Activated CD8-positive, alpha-beta T cell treated with anti-CD3 and anti-CD28 coated beads, Interleukin-2, amount 10 ng/mL, durations not matched to agents 7 days and 5 days (primary cell): ENCODE measurements at places on chromosomes 6 and 20. TPM values are rescaled to one million over a fixed set of nuclear protein-coding genes. Genes with fewer than 3 reads are reported as not detected.
A peak's percentile ranks its signal among the peaks of the same experiment; 100 is the strongest.

- no peak overlapping the region for H3K27ac ChIP-seq
- DNase-seq = peak; percentile 80
- peaks cover 32% of the 10 kb centered on the region for H3K36me3 ChIP-seq
- H3K4me3 ChIP-seq = no peak overlapping the region
Measured at GRCh38 chr20:50588034-50588736, 78.0 kb downstream of the PTPN1 start.

GRCh38 chr20:58024241-58024721 is 204.2 kb downstream of the ANKRD60 start:
- H3K4me1 ChIP-seq = no peaks in the 10 kb centered on the region
- no peak overlapping the region for H3K4me3 ChIP-seq
- H3K27ac ChIP-seq = no peak overlapping the region

Gene TRIM31
- not detected for total RNA-seq

Gene EDEM2
- total RNA-seq = 19.6 TPM

DNA sequence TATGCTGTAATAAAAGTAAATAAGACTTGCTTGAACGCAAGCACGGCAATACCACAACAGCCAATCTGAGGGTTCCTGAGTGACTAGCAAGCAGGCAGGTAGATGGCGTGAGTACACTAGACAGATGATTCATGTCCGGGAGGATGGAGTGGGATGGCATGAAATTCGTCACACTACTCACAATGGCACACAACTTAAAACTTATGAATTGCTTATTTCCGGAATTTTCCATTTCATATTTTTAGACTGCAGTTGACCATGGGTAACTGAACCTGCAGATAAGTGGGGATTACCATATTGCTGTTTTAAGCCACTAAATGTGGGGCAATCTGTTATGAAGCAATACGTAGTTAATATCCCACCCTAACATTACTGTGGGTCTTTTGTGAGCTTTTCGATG is 93.6 kb upstream of the NFATC2 start:
- peaks cover 7% of the 10 kb centered on the region for H3K4me1 ChIP-seq
- no peaks in the 10 kb centered on the region for H3K36me3 ChIP-seq
- H3K27ac ChIP-seq = no peak overlapping the region
- peaks cover 13% of the 10 kb centered on the region for H3K27me3 ChIP-seq

Gene GPANK1
- 34.7 TPM for total RNA-seq

- DNase-seq = peak; percentile 74
- no peaks in the 10 kb centered on the region for H3K36me3 ChIP-seq
- H3K4me3 ChIP-seq = no peak overlapping the region
- H3K27ac ChIP-seq = no peak overlapping the region
Measured at GRCh38 chr6:157667211-157668008, 155.6 kb upstream of the SNX9 start.

GRCh38 chr6:2129182-2129621 is 116.2 kb downstream of the GMDS start:
- H3K27ac ChIP-seq = no peak overlapping the region
- H3K4me3 ChIP-seq = no peak overlapping the region
- no peaks in the 10 kb centered on the region for H3K27me3 ChIP-seq
- peaks cover 23% of the 10 kb centered on the region for H3K4me1 ChIP-seq
- no peak for DNase-seq

DNA sequence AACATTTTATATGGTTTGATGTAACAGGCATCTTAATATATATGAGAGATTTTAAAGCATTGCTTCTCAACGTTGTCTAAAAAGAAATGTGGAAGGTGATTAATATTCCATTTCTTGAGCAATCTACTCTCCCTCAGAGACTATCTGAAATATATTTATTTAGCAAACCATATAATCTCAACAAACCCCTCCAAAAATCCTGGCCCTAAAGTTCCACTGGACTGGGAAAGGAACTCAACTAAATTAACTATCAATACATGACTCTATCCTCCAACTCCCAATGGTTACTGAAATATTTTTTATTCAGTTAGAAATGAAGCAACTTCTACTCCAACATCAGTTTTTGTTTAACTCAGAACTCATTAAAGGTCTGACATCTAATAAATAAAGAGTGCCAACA is 6.3 kb downstream of the TASP1 start:
- no peak overlapping the region for H3K4me3 ChIP-seq
- peaks cover 18% of the 10 kb centered on the region for H3K4me1 ChIP-seq

GRCh38 chr6:11062715-11063114 is 18.6 kb upstream of the ELOVL2 start:
- H3K4me1 ChIP-seq = no peaks in the 10 kb centered on the region
- H3K36me3 ChIP-seq = no peaks in the 10 kb centered on the region
- H3K27me3 ChIP-seq = peaks cover 6% of the 10 kb centered on the region
- no peak overlapping the region for H3K4me3 ChIP-seq

- peak within 1 kb of the TSS; percentile 83 for H3K4me3 ChIP-seq
- peak within 1 kb of the TSS; percentile 78 for H3K27ac ChIP-seq
- peak; percentile 52 for DNase-seq
- H3K36me3 ChIP-seq = peaks cover 20% of the 10 kb centered on the region
Measured at GRCh38 chr6:170290296-170291128, at the start of gene DLL1. DLL1 (minus strand) TSS chr6:170291078; CDS start chr6:170290139, 939 bp downstream.

Gene RGL2
- 50.8 TPM for total RNA-seq

DNA sequence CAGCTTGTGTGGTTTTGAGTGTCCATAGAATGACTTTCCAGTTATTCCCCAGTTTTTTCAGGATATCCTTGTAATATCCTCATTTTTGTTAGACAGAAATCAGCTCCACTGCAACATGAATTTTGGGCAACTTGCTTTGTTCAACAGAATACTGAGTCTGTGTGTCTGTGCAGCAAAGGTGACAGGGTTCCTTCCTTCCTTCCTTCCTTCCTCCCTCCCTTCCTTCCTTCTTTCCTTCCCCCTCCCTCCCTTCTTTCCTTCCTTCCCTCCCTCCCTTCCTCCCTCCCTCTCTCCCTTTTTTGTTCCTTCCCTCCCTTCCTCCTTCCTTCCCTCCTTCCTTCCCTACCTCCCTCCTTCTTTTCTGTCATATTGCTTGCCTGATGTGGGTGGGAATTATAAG is 496.5 kb downstream of the EPM2A start:
- no peak overlapping the region for H3K27ac ChIP-seq
- DNase-seq = no peak
- peaks cover 3% of the 10 kb centered on the region for H3K27me3 ChIP-seq
- no peaks in the 10 kb centered on the region for H3K4me1 ChIP-seq

GRCh38 chr6:36126553-36127458 is 3.5 kb upstream of the MAPK13 start:
- peak overlapping the region; percentile 56 for H3K27ac ChIP-seq
- no peaks in the 10 kb centered on the region for H3K27me3 ChIP-seq
- DNase-seq = no peak

Gene PBOV1
- not detected for total RNA-seq

DNA sequence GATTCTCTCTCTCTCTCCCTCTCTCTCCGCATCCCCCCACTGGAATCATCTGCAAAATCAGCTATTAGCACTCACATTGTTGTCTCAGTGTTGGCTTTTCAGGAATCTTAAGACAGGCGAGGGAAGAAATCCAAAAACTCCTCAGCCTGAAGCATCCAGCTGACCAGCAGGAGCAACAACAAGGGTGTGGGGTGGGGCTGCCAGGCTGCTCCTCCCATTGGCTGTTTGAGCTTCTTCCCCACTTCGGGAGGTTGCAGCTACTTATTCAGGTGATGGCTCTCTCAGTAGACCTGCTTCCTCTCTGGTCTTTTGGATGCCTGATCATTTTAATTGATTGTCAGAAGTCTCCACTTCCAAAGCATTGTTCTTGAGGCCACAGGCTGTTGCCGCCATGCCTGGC is 24.1 kb upstream of the SLC32A1 start:
- DNase-seq = no peak
- H3K4me3 ChIP-seq = no peak overlapping the region
- H3K27me3 ChIP-seq = peaks cover 14% of the 10 kb centered on the region
- H3K36me3 ChIP-seq = no peaks in the 10 kb centered on the region

GRCh38 chr6:45469663-45470062 is 91.9 kb upstream of the SUPT3H start:
- peaks cover 2% of the 10 kb centered on the region for H3K36me3 ChIP-seq
- H3K27ac ChIP-seq = no peak overlapping the region
- no peak for DNase-seq
- H3K27me3 ChIP-seq = no peaks in the 10 kb centered on the region
- H3K4me1 ChIP-seq = peaks cover 10% of the 10 kb centered on the region

DNA sequence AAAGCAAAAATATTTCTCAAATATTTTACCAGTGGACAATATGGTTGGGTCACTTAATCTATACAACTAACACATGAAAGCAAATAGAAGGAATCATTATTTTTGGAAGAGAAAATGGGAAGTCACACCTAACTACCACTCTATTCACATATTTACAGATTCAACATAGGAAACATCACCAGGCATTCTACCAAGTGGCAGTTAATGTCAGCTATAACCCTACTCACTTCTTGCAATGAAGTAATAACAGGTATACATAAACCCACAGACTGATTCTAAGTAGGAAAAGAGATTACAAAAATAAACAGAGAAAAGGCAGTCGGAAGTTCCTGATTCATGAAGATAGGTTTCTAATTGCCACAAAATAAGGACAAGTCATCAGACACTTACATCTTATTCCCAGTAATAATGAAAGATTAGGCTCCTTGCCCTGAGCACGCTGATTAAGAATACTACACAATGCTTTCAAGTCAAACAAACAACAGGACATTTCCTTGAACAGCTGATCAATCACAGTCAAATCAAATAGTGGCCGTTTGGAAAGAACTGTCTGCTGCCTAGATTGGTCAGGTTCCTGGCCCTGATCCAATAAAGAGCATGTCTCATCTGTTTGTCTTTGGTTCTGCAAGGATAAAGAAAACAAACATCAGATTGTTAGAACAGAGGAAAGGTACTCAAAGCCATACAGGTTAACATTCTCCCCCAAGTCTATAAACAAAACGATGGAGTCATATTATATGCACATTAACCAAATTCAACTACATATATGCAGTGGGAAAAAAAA is 79.2 kb upstream of the PLN start:
- peaks cover 59% of the 10 kb centered on the region for H3K36me3 ChIP-seq
- no peaks in the 10 kb centered on the region for H3K27me3 ChIP-seq
- no peaks in the 10 kb centered on the region for H3K4me1 ChIP-seq
- no peak for DNase-seq
- H3K27ac ChIP-seq = no peak overlapping the region

DNA sequence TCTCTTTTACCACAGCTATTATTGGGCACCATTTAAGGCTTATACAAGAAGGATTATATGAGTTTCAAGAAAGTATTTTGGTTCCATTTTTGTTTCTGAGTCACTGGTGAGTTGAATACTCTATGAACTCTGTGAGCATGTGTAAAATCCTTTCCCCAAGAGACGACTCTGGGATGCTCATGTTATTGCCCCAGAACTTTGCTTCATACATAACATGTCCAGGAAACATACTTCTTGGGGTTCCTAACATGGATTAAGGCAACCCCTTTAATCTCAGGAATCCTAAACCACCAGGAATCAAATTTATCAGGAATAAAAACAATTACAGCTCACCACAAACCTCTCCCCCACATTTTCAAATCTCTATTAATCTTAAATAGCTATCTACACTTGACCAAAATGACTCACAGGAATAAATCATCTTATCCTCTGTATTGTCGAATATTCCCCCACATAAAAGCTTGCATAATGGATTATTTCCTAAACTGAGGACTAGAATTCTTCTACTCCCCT is 117.5 kb upstream of the COL21A1 start:
- no peak overlapping the region for H3K4me3 ChIP-seq
- H3K4me1 ChIP-seq = no peaks in the 10 kb centered on the region
- DNase-seq = no peak
- no peaks in the 10 kb centered on the region for H3K36me3 ChIP-seq
- H3K27me3 ChIP-seq = peaks cover 6% of the 10 kb centered on the region
- no peak overlapping the region for H3K27ac ChIP-seq

Gene LINC00237
- total RNA-seq = not detected

DNA sequence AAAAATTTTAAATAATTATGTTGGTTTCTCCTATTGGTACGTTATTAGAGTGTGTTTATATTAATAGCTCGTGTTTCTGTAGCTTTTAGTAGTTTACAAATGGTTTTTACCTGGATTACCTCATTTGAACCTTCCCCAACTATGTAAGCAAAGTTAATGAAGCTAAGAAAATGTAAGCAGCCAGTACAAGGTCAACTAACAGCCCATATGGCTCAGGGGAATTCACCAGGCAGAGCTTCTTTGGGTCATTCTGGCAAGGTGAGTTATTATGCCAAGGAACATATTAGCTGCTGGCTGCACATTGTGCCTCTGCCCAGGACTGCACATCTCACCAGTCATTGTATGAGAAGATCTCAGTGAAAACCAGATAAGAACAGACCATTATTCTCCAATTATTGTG is 27.0 kb upstream of the MARCKS start:
- no peak for DNase-seq
- H3K4me3 ChIP-seq = no peak overlapping the region
- no peak overlapping the region for H3K27ac ChIP-seq
- peaks cover 2% of the 10 kb centered on the region for H3K27me3 ChIP-seq
- no peaks in the 10 kb centered on the region for H3K36me3 ChIP-seq

- H3K4me1 ChIP-seq = peaks cover 73% of the 10 kb centered on the region
- no peak for DNase-seq
- H3K4me3 ChIP-seq = no peak overlapping the region
- peaks cover 44% of the 10 kb centered on the region for H3K27me3 ChIP-seq
Measured at GRCh38 chr20:43954704-43955061, 40.0 kb downstream of the TOX2 start.

DNA sequence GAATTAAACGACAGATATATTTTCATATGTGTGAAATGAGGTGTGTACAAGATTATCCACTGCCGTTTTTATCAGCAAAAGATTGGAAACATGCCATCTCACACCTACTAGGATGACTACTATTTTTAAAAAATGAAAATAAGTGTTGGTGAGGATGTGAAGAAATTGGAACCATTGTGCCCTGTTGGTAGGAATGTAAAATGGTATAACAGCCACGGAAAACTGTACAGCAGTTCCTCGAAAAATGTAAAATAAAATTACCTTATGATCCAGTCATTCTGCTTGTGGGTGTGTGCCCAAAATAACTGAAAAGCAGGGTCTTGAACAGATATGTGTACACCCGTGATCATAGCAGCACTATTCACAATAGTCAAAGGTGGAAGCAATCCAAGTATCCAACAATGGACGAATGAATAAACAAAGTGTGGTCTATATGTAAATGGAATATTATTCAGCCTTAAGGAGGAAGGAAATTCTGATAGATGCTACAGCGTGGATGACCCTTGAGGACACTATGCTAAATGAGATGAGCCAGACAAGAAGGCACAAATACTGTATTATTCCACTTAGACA is 27.0 kb upstream of the CCN5 start:
- DNase-seq = no peak
- H3K27ac ChIP-seq = no peak overlapping the region
- H3K4me3 ChIP-seq = no peak overlapping the region
- H3K27me3 ChIP-seq = no peaks in the 10 kb centered on the region
- H3K36me3 ChIP-seq = no peaks in the 10 kb centered on the region
- peaks cover 13% of the 10 kb centered on the region for H3K4me1 ChIP-seq

- H3K4me1 ChIP-seq = peaks cover 12% of the 10 kb centered on the region
- DNase-seq = no peak
- no peak overlapping the region for H3K4me3 ChIP-seq
- H3K36me3 ChIP-seq = peaks cover 45% of the 10 kb centered on the region
- no peak overlapping the region for H3K27ac ChIP-seq
Measured at GRCh38 chr6:36062247-36062646, 34.6 kb downstream of the MAPK14 start.

Gene MLIP
- total RNA-seq = not detected

- peak overlapping the region; percentile 97 for H3K4me3 ChIP-seq
- peaks cover 6% of the 10 kb centered on the region for H3K36me3 ChIP-seq
- H3K27me3 ChIP-seq = no peaks in the 10 kb centered on the region
- peaks cover 33% of the 10 kb centered on the region for H3K4me1 ChIP-seq
Measured at GRCh38 chr6:32196682-32197616, 4.5 kb upstream of the GPSM3 start.
